NCI-H748 treated with DMSO at 0.1 percent for 48 hours (cell line): ENCODE measurements at places on chromosomes 6 and 20.

DNA sequence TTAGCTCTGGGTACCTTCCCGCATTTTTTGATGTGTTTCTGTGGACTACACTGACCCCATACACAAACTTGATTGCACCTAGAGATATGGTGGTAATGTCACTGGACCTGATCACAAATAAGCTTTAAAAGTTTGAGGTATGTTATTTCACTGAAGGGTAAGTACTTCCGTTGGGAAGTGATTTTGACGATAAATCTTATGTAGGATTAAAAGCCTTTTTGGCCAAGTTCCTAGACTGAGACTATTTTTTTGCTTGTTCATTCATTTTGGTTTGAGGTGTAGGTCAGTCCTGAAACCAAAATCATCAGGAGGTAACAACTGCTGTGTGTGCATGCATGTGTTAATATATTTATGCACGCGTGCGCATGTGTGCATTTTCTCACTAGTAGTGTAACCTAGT lies 336.3 kb downstream of the TFAP2A start:
- no peak for DNase-seq

- DNase-seq = no peak
Observed at GRCh38 chr20:38353316-38353715, 7.0 kb downstream of the LBP start.

DNA sequence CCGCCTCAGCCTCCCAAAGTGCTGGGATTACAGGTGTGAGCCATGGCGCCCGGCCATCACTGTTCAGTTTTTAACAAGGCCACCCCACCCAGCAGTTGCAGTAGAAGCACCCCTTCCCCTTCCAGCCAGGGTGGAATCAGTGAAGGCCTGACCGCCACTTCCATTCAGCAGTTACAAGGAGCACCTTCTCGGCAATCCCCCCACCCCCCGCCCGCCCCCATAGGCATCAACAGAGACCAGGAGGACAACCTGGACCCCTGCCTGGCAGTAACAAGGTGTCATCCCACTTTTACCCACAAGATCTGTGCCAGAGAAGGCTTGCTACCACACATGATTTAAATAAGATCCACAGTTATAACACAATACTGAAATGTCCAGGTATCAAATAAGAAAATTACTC lies 23.1 kb downstream of the NCR2 start:
- DNase-seq = no peak

DNA sequence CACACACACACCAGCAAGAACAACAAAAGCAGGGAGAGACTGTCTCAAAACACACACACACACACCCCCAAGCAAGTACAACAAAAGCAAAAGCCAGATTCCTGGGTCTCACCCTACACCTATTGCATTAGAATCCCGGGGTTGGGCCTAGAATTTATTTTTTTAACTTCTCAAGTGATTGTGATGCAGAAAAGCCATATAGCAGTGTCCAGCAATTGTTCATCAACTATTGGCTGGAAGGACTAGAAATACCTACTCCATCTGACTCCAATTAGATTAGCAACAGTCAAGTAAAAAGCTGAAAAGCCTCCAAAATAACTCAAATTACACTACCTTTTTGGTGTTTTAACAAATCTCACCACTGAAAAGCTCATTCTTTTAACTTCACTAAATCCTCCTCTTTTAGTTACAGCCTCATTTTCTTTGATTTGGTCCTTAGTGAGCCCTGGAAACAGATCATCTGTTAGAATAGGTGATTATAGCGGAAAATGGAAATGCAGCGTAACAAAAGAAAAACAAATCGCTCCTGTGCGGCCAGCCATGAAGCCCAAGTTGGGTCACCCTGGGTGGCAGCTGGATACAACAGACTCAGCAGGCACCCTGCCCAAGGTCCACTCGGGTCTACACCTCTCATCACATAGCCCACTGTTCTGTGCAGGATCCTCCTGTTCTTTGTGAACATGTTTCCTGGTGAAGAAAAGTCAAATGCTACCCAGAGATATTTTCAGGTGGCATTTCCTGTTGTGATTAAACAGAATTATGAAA lies 38.7 kb downstream of the STAU1 start:
- no peak for DNase-seq

- no peak for DNase-seq
Observed at GRCh38 chr20:50759678-50760077, 28.3 kb downstream of the PARD6B start.

DNA sequence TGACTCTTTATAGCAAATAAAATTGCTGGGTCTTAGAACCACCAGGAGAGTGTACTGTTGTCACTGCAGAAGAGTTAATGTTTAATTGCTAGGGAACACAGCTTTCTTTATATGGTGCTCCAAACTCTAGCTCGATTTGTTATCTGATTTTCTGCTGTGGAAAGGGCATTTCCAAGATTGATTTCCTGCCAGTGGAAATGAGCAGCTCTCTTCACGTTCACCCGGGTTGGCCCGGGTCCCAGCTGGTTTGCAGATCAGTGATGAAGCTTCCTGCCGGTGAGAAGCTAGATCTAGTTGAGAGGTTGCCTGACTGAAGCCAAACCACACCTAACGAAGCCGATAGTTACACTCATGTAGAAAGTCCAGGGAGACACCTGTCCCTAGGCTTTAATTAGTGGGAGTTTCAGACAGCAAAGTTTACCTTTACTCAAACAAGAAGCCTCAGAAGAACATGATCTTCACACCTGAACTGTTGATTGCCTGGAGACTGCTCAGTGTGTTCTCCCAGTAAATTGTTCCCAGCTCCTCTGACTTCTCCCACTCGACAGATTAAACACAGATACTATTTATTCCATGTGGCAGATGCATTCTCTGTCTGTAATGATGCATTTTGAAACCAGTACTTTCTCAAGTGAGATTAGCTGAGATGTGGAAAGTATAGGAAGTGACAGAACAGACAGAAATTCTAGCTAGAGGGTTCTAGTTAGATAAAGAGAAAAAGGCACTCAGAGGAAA lies 27.8 kb downstream of the PAQR8 start:
- no peak for DNase-seq

DNA sequence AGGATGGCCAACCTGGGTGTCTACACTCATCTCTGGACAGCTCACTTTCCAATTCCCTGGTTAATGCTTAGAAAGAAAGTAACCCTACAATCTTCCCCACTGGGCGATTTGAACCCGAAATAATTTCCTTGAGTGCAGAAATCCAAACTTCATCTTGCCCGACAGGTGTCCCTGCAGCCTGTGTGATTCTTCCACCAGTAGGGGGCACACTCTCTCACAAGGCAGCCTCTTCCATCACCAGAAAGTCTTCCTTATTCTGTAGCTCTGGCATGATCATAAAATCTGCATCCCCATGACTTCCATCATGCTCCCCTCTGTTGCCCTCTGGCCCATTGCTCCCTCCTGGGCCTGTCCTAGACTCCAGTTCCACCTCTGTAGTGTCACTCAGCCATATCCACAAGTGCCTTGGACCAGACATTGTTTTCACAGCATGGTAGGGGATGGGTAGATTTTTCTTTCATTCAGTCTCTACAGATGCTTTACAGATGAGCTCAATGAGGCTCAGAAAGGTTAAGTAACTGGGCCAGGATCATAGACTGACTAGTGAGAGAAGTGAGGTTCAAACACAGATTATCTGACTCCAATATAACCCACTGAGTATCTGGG lies 170.4 kb upstream of the SPTLC3 start:
- no peak for DNase-seq

GRCh38 chr20:53739799-53740785 lies 146.5 kb upstream of the ZNF217 start:
- no peak for DNase-seq

GRCh38 chr6:142637624-142638351 lies 307.2 kb downstream of the HIVEP2 start:
- DNase-seq = no peak

DNA sequence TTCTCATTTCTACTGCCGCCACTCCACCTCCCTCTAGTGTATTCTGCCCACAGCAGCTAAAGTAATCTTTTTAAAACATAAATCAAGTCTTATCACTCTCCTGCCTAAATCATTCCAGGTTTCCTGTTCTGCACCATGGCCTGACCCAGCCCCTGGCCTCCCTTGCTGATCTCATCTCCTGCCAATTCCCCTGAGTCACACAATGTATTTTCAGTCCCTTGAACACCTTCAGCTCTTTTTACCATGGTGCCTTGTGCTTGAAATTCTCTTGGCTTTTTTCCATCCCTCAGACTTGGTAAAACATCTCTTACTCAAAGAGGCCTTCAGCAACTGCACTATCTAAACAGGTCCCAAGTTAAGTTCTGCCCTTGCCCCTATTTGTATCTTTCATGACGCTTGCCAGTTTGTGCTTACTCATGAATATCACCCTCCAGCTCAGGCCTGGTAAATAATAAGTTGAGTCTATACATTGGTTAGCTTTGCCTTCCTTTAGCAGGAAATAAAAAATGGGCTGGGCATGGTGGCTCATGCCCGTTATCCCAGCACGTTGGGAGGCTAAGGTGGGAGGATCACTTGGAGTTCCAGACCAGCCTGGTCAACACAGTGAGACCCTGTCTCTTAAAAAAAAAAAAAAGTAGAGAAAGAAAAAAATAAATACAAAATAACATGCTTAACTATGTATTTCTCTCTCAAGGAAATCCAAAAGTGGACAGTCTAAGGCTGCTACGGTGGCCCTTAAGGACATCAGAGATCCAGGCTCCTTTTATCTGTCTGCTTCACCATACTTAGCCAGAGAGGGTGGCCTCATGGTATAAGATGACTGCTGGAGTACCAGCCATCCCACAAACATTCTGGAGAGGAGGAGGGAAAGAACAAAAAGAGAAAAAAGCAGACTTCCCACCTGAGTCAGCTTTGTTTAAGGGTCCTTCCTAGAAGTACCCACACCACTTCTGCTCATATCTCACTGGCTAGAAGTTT lies 62.2 kb downstream of the ARFGEF2 start:
- no peak for DNase-seq

- no peak for DNase-seq
Observed at GRCh38 chr20:48740712-48741111, 87.1 kb downstream of the PREX1 start.

DNA sequence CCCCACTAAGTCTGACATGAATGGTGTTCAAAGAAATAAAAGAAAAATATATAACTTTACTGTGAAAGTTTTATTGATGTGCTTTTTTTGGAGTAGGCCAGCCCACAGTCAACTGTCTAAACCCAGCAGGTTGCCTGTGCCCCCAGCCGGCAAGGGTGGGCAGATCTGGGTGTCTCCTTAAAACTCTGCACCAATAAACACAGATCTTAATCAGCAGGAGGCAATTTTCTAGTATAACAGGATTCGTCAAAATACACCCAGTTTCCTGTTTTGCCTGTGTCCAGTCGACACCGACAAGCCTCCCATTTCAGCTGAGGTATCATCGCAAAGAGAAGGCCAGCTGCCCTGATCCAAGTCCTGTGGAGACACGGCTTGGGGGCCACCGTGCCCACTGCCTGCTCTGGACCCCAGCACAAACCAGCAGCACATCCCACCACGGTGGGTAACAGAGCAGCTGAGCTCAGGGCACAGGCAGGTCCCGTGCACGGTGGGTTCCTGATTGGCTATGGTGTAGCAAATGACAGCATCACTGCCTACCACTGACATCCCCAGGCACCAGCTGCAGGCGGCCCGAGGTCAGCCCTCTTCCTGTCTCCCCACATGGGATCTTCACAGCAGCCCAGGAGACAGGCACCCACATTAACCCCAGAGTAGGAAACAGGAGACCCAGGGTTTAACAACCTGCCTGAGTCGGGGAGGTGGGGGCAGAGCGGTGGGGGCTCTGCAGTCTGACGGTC lies 15.7 kb downstream of the BMP7 start:
- no peak for DNase-seq

DNA sequence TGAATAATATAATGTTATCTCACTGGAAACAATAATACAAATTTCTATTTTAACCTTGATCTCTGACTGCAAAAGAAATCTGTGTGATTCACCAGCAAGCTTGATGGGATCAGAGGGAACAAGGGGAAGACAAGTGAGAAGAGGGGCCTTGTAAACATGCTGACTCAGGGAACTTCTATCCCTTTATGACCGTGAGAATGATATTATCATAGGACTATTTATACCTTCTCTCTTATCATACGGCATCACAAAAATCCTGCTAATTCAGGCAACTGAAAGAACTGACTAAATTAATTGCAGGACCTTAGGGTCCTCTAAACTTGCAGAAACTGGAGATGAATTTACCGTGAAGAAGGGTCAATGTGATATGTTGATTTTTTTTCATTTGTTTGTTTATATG lies 173.3 kb downstream of the PTPRK start:
- DNase-seq = no peak

DNA sequence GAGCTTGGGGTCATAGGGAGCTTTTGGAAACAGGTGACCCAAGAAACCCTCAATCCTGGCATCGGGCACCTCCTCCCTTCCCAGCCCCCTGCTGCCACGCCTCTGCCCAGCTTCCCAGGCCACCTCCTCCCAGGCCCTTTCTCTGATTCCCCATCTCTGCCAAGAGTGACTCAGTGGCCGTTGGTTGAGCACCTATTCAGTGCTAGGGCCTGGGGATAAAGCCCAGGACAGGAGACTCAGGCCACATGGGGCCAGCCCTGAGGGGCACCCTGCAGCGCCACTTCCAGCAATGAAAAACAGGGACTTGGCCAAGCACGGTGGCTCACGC lies 110.1 kb downstream of the ASXL1 start:
- no peak for DNase-seq

GRCh38 chr6:47403056-47403455 lies 74.5 kb upstream of the CD2AP start:
- no peak for DNase-seq

- DNase-seq = peak; percentile 77
Observed at GRCh38 chr6:8940356-8940755, 505.0 kb upstream of the SLC35B3 start.

DNA sequence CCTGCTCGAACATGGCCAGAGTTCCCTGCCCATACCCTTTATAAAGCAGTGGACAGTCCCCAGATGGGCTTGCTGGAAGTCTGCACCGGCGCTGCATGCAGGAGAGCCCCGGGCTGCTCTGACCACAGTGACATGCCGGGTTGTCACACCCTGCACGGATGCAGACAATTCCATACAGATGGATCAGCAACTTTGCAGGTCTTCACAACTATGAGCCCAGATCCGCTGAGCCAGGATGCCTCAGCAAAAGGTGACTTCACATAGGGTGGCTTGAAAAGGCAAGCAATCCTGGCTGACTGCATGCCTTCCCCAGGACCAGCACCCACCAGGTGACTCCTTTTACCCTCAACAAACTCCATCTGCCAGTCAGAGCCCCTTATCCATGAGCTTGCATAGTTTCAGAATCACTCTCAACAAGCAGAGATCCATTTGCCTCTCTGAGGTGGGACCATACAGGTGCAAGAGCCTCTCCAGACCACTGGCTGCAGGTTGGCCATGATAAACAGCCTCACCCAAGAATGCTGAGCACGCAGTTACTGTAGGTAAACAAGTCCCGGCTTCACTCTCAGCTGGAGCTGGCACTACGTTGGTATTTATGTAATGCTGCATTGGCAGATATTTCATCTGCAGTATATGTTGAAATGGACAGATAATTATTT lies 183.0 kb upstream of the QKI start:
- no peak for DNase-seq

DNA sequence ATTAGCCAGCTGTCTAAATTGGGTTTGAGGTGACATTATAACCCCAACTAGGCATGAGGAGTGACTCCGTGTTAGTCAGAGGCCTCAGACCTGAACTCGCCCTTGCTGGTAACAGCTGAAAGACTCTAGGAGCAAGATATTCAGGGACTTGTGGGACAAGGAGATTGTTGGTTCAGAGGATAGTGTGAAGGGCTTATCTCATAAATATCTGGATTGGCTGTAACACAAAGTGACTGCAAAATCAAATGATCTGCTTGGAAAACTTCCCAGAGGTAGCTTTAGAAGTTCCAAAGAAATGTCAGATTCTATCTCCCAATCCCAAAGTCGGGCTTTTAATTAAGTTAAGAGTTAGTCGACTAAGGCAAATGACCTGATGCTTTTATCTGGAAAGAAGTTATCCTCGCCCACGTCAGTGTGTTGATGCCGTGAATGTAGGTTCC lies 72.4 kb downstream of the TULP4 start:
- DNase-seq = no peak
